CD4-positive, alpha-beta T cell treated with Interleukin-17A for 1 hour (primary cell): ENCODE measurements at places on chromosomes 5 and 9.

GRCh38 chr9:134592819-134593200, 48.8 kb upstream of the COL5A1 start:
- no peak for DNase-seq

- DNase-seq = no peak
Measured at GRCh38 chr5:68652534-68652965, 437.0 kb downstream of the PIK3R1 start.

DNA sequence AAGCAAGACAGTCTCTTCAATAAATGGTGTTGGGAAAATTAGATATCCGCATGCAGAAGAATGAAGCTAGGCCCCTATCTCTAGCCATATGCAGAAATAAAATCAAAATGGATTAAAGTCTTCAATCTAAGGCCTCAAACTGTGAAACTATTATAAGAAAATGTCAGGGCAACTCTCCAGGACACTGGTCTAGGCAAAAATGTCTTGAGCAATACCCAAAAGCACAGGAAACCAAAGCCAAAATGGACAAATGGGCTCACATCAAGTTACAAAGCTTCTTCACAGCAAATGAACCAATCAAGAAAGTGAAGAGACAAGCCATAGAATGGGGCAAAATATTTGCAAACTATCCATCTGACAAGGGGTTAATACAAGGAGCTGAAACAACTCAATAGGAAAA, 338.8 kb downstream of the NNT start:
- DNase-seq = no peak

DNA sequence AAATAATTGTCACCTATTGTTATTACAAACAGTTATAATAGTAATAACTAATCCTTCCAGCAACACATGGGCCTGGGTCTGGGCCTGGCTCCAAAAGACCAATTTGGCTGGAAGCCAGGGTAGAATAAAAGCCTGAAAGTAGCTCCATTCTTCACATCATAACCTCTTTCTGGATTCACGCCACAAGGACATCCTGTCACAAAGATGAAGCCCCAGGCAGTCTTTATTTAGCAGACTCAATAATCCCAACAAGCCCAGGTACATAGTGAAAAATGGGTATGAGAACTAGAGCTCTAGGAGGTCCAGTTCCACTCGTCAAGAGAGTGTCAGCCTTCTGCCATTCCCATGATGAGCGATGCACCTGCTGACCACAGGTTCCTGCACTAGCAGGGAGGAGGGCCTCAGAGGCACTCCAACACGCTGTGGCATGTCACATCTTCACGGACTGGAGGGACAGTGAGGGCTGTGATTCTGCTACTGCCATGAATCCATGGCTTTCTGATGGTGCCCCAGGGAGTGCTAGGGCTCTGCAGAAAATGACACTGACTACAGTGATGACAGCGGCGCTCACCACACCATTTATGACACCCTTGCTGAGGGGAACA, 124.9 kb downstream of the SPOCK1 start:
- no peak for DNase-seq

- no peak for DNase-seq
Measured at GRCh38 chr5:1101961-1102713, 9.7 kb downstream of the SLC12A7 start.

- DNase-seq = no peak
Measured at GRCh38 chr5:77871946-77872345, 95.8 kb upstream of the TBCA start.

DNA sequence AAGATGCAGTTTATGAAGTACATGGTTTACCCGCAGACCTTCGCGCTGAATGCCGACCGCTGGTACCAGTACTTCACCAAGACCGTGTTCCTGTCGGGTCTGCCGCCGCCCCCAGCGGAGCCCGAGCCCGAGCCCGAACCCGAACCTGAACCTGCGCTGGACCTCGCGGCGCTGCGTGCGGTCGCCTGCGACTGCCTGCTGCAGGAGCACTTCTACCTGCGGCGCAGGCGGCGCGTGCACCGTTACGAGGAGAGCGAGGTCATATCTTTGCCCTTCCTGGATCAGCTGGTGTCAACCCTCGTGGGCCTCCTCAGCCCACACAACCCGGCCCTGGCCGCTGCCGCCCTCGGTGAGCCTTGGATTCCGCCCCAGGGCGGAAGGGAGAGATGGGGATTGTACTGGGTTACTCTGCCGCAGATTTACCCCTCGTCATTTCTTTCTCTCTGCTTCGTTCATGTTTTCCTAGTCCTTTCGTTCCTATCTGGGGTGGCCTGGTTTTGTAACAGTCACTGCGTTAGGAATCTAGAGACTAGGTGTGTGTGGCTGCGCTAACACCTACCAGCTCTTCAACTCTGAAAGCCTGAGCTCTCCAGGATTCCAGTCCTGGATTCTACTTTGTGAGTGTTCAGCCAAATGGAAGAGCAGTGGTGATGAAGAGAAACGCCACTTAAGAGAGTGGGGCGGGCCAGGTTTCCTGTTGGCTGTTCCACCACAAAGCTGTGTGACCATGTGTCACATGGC, 638 bp downstream of the MRPS30 start:
- DNase-seq = peak; percentile 45

- DNase-seq = no peak
Measured at GRCh38 chr5:81994679-81995078, 22.9 kb downstream of the ATG10 start.

- DNase-seq = no peak
Measured at GRCh38 chr9:113964495-113965170, 88.5 kb downstream of the ZNF618 start.

- no peak for DNase-seq
Measured at GRCh38 chr9:125744616-125745015, 2.6 kb upstream of the PBX3 start.

DNA sequence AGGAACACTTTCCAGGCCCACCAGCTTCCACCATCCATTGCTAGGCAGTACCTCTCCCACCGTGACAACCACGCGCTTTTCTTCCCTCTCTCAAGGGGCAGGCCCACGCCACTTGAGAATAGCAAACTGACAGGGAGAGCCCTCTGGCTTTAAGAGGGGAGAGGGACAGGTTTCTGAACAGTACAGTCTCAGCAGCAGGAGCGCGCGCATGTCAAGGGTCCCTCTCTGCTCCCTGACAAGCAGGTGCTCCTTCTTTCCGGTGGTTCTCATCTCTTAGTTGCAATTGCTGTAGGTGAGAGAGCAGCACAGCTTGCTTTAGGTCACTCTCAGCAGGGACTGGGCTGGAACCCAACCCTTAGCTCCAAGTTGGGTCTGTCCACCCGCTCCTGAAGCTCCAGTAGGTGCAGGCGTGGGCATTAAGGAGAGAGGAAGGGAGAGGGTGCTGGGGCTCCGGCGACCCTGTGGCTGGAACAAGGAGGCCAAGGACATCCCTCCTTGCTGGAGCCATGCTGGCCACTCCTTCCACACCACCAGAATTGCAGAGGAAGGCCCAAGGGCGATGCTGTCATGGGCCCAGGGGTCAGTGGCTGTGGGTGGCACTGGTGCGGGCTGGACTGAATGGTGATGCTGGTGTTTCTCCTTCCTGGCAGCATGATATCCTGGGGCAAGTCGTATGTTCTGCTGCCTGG, 9.0 kb upstream of the PHF2 start:
- DNase-seq = no peak

DNA sequence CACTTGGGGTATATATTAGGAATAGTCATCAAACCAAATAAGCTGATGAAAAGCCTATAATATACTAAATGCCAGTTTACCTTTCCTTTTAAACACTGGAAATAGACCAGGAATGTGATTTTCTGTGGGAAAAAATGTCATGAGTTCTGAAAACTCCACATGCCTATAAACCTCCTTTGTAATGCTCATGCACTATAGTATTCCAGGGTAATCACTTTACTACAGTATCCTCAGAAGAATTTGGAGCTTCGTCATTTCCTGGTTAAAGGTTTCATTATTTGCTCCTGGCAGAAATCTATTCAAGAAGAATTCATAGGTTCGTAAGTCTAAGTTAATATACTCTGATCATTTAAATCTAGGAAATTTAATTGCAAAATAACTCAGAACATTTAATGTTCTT, 1076.7 kb upstream of the DMAC1 start:
- DNase-seq = no peak

DNA sequence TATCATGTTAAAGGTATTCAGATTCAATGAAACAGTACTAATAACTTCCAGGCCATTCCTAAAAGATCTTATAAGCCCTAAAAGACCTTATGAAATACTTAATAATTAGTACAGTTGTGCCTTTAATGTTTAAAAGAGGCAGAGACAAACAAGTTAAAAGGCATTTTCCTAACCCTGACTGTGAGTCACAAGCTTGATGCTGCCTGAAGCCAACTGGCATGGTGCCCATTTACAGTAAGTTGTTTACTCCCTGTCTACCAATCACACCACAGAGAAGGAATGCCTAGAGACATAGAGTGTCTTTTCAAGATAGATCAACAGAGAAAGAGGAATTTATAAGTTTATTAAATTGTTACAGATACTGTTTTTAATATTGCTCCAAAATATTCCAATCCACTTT, 47.8 kb downstream of the NR3C1 start:
- peak; percentile 82 for DNase-seq

GRCh38 chr5:170049713-170050112, 56.0 kb upstream of the FOXI1 start:
- no peak for DNase-seq

DNA sequence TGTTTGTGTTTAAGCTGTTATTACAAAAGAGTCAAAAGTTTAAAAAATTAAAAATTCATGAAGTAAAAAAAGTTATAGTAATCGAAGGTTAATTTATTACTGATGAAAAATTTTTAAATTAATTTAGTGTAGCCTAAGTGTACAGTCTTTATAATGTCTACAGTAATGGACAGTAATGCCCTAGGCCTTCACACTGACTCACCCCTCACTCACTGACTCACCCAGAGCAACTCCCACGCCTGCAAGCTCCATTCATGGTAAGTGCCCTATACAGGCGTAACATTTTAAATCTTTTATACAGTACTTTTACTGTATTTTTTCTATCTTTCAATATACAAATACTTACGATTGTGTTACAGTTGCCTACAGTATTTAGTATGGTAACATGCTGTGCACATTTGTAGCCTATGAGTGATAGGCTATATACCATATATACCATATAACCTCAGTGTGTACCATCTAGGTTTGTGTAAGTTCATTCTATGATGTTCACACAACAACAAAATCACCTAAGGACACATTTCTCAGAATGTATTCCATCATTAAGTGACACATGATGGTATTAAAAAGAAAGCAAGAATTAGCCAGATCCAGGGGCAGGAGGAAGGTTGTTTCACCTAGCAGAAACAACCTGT, 40.1 kb downstream of the DCAF10 start:
- no peak for DNase-seq

DNA sequence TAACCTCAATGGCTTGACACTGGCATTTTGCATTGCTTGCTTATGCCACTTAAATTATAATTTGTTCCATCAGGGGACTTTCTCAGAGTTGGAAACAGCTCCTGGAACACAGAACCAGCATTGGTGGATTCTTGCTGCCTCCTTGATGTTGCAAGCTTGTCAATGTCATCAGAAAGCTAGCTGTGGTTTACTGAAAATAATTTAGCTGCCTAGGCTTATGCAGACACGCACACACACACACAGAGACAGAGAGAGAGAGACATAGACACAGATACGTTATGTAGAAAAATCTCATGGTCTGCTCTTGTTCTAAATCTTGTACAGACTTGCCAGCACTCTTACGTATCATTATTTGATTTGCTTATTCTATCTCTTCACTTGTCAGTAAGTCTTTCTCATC, 78.0 kb downstream of the HMHB1 start:
- DNase-seq = no peak

GRCh38 chr5:32182463-32183063, 8.4 kb upstream of the GOLPH3 start:
- no peak for DNase-seq

DNA sequence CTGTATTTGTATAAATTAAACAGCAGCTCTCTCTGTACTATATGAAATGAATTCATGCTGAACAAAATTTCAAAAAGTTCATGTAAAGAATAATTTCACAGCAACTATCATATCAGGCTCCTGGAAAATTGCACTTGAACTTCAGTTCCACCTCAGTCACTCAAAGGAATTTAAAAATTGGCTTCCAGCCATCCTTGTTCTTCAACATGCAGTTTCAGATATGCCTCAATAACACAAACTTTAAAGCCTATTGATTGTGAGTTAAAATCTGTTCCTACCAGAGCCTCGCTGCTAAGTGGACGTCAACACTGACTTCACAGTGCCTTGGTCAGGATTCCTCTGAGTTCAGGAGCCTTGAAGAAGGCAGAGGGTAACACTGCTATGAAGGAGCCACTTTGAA, 418.7 kb upstream of the WWC1 start:
- DNase-seq = no peak

GRCh38 chr9:15389173-15389572, 33.5 kb upstream of the SNAPC3 start:
- DNase-seq = no peak

DNA sequence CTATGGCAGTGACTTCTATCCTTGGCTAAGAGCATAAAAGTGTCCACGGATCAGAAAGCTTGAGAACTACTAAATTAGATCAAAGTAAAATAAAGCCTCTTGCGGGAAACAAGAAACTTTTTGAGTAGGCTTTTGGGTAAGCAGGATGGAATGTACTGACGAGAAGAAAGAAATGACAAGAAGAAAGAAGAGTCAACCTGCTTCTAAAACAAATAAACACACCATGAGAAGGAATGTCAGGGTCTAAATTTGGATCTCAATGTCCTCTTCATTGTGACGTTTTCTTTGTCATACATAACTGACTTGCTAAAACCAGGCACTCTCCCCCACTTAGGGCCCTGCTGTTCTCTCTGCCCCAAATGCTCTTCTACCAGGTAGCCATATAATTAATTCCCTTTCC, 290.1 kb upstream of the PTGER4 start:
- no peak for DNase-seq

- no peak for DNase-seq
Measured at GRCh38 chr9:125852386-125852785, 105.2 kb downstream of the PBX3 start.

DNA sequence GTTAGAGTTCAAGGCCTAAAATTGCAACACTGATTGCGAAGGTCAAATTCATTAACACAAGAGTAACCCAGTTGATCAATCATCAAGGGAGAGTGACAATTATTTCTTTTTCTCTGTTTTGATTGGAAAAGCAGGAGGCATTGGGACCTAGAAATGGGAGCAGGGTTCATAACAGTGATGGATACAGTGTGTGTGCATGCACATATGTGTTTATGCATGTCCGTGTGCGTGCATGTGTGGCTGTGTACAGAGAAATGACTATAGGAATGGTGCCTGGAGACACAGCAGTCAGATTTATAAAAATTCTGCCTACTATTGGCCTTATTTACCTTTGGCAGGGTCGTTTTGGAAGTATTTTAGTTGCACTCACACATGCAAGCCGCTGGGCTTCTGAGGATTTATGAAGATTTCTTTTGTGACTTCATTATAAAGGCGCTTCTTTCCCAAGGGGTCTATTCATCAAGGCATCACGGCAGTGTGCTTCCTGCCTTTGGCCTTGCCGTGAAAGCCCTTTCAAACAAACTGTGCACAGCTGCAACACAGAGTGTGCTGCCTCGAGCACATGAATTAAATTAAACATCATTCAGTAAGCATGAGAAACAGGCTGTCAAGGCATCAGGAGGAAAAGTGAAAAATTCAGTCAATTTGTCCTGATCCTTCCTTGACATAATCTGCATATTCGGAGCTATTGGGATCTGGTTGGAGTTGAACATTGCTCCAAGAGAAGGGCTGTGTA, 122.8 kb upstream of the PUM3 start:
- DNase-seq = no peak

- no peak for DNase-seq
Measured at GRCh38 chr5:67476531-67476930, 279.9 kb upstream of the CD180 start.

GRCh38 chr5:127567026-127567768, 49.8 kb downstream of the PRRC1 start:
- no peak for DNase-seq
